ENCODE measurements at places on chromosomes 3 and 15. TPM values are rescaled to one million over a fixed set of nuclear protein-coding genes. Genes with fewer than 3 reads are reported as not detected.

The ANO10 gene
- total RNA-seq: 17.8 TPM

The FBXO22 gene
- 71.8 TPM for total RNA-seq

DNA sequence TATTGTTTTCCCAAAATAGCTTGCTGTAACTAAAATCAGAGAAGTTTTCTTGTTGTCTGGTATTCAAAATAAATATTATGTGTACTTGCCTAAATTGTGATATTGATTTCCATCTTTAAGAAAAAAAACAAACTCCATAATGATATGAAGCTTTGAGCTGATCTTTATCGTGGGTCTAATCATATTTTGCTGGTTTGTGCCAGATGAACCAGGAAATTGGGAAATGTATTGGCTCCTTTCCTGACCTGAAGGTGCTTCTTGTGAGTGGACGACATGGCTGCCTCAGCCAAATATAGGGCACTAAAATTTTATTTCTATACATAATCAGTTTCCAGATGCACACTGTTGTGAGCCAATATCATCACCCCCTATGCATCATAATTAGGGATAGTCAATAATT lies 113.3 kb downstream of the DIPK2A start:
- DNase-seq: no peak

GRCh38 chr15:58910456-58910855 lies 23.0 kb downstream of the SLTM start:
- no peak for DNase-seq

DNA sequence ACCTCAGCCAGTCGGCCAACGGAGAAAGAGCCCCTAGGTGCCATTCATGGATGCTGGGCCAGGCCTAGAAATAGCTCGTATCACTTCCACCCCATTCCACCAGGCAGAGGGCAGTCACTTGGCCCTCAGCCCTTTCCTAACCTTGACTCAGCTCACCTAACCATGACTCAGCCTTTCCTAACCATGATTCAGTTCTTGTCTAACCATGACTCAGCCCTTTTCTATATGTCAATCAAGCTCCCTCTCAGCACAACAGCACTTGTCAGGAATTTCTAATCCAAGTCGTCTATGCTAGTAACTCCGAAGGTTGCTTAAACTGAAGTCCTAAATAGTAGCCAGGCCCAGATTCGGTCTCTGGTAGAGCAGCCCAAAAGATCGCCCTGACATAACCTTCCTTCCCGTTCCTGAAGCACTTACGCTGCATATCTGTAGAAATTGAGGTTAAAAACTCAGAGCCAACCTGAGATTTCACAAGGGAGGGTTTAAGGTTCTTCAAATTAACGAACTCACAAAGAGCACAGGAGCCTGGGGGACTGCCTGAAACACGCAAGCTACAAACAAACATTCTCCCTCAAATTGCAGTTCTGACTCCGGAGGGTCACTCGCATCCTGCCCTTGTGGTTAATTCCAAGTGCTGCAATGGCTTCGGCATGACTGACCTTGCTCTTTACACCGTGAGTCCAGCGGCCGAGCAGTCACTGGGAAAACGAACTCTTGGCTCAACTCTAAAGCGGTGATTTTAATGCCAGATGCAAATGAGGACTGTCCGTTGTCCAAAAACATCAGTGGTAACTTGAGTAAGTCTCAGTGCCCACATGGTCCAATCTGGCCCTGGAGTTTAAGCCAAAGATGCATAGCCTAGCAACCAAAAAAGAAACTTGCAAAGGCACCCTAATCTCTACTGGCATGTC lies 99.9 kb downstream of the ADAMTS17 start:
- peak; percentile 83 for DNase-seq

DNA sequence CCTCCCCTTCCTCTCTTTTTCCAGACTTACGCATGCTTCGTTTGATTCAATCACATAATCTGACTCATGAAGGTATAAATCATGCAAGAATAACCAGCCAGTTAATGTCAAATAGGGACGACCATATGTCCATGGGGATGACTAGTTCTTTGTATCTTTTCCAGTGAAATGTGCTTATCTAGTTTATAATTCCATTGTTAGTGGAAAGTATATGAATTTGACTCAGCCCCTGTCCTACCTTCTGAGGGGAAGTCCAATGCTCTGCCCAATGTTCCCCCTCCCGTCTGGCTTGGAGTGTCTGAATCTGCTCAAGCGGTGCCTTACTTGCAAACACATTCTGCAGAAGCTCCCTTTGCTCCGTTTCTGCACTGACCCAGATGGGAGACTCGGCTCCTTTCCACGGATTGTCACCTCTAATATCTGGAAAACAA lies 55.0 kb upstream of the EPHB3 start:
- peak; percentile 48 for DNase-seq

DNA sequence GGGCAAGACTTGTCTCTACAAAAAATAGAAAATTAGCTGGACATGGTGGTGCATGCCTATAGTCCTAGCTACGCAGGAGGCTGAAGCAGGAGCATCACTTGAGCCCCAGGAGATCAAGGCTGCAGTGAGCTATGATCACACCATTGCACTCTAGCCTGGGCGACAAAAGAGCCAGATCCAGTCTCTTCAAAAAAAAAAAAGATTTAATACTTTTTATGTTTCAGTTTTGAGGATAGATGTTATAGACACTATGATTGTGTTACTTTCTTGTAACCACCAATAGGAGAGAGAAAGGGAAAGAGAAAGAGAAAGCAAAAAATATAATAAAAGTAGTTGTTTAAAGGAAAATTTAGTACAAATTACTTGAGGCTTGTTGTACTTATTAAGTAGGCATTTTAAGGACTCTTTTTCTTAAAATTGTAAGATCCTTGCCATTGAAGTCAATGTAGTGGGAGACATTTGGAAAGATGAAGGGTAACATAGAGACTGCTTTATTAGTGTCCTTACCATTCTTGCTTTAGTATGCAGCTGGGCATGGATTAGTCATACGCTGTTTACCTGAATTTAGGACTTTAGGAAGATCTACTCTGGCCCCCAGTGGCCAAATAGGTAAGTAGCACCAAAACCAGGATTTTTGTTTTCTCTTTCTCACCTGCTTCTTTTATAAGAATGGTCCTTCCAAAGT lies 35.1 kb upstream of the ZDHHC23 start:
- DNase-seq: peak; percentile 79

All from HT1080 (cell line).